Stimulated activated CD8-positive, alpha-beta memory T cell treated with anti-CD3 and anti-CD28 coated beads, Interleukin-7, amount 100 ng/mL, for 1 hour (primary cell): ENCODE measurements at places on chromosomes 4 and X.

DNA sequence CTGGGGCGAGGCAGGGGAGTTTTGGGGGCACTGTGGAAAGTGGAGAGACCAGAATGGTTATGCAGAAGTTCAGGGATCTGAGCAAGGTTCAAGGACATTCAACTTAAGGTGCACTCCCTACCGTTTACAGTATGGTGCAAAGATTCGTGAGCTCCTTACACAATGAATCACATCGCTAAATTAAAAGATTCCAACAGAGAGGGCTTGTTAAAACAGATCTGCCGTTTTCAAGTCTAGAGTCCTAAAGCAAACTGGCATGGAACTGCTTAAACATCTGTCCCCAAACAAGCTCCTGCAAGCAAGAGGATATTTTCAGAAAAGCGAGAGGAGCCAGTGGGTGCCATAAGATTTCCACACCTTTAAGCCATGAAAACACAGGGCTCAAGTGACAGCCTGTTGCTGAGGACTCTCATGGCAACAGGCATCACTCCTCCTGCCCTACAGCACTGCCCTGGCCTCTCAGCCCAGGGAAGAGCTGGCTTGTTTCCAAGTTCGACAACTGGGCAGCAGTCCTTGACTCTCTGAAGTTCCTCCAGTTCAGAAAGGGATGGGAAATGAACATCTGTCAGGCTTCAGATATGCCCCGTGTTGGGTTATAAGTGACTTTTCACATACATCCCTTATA lies 10.0 kb downstream of the FAM184B start:
- DNase-seq = no peak

DNA sequence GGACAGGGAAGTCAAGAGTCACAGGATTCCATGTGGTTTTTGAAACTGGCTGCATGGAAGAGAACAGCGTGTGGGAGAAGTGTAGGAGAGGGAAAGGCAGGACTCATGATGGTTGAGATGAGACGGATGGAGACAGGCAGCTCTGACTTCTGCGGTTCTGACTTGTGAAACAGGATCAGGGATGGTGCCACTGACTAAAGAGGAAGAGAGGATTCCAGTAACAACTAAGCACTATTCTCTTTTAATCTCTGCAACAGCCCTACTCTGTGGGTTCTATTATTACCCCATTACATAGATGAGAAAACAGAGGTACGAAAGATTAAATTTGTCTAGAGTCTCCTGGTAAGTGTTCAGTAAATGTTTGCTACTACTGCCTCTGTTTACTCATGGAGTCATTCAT lies 156.3 kb downstream of the CBR4 start:
- no peak for DNase-seq

GRCh38 chrX:132968296-132968949 lies 10.0 kb upstream of the HS6ST2 start:
- DNase-seq = no peak

DNA sequence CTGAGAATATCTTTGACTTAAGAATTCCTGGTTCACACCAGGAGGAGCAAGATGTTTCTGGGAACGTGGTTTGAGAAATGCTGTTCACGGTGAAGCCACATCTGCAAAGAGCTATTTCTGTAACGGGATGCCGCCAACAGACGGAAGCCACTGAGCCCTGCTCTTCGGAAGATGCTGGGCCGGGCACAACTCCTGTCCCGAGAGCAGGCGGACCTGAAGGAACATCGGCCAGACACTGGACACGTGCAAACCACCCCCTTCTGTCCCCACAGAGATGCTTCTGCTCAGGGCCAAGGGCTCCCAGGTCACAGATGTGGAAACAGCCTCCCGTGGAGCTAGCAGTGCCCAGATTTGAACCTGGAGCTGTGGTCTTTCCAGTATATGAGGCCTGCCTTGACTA lies 24.3 kb downstream of the HMX1 start:
- no peak for DNase-seq

DNA sequence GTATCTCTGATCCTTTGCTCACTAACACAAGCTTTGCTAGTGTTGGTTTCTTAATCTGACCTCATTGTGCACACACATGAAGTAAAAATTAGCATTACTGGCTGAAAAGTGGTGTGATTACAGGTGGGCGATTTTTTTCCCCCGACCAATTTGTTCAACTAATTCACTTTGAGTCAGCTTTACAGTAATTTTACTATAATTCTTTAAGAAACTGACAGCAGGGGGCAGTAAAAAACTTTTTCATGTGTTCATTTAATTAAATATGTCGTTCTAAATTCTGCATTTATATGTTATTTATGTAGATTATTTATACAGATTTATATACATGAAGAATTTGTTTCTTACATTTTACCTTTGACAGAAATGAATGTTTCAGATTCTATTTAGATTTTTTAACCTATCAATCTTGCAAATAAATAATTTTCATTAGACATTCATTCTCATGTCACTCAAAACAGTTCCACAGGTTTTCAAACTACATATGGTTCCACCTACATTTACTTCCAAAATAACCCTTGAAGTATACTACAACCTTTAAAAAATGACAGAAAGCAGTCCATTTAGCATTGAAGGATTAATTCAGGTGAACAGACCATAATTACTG lies 17.5 kb downstream of the PALLD start:
- DNase-seq = no peak

- no peak for DNase-seq
Observed at GRCh38 chr4:1489639-1489995, 83.4 kb upstream of the NKX1-1 start.
